GDM1 (cell line): ENCODE measurements at places on chromosomes 1 and 21.
A peak's percentile ranks its signal among the peaks of the same experiment; 100 is the strongest.

- no peak for DNase-seq
Observed at GRCh38 chr1:185663771-185664296, 70.4 kb upstream of the HMCN1 start.

- DNase-seq = no peak
Observed at GRCh38 chr21:43712268-43712942, 6.5 kb upstream of the PDXK start.

GRCh38 chr1:41696381-41696780 lies 211.9 kb upstream of the EDN2 start:
- no peak for DNase-seq

GRCh38 chr21:42669041-42669440 lies 15.6 kb downstream of the PDE9A start:
- no peak for DNase-seq

GRCh38 chr21:33355355-33355754 lies 30.6 kb downstream of the IFNAR1 start:
- no peak for DNase-seq

DNA sequence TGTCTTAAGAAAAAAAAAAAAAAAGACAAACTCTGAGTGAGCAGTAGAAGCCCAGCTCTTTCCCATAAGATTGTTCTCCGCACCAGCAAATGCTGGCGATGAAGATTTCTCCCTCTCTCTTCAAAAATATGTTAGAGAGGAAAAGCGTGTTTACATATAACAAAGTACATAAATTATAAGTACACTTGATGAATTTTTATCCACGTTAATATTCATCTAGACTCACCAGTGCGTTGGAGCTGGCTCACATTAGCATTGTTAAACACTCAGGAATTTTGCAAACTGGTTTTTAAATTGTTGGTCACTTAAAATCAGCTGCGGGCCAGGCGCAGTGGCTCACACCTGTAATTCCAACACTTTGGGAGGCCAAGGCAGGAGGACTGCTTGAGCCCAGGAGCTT lies 56.0 kb downstream of the RUNX3 start:
- DNase-seq = no peak

DNA sequence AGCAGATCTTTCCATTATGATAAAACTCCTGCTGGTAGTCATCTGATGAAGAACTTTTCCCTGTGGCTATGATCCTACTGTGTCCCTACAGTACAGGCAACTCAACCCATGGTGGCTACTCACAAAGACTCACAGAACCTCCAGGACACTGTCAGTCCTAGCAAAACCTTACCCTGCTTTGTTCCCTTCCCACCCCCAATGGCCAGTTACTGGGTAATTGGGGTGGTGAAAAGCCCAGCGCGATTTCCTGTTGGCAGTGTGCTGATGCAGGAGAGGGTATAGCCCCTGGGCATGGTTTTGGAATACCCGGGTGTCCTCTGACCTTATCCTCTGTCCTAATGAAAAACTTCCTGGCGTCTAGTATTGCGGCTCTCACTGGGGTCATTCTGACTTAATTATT lies 533 bp upstream of the RGL1 start:
- no peak for DNase-seq

GRCh38 chr1:84834419-84835064 lies 58.5 kb downstream of the LPAR3 start:
- no peak for DNase-seq

DNA sequence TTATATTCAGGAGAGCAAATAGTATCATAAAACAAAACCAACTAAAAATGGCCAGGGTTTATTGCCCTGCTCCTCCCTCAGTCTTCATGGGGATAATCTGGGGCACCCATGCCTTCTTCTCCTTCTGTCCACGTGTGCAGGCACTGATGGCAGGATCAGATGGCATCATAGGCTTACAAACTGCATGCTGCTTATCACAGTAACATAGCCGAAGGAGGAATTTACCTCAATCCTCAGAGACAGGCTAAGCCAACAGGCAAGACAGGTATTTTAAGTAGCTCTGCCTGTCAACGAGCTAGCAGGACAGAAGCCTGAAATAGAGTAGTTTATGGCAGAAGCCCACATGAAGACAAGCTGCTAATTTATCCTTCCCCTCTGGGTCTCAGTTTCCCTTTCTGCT lies 9.4 kb downstream of the LAMB3 start:
- no peak for DNase-seq

- no peak for DNase-seq
Observed at GRCh38 chr1:10958614-10959013, 53.8 kb upstream of the TARDBP start.

DNA sequence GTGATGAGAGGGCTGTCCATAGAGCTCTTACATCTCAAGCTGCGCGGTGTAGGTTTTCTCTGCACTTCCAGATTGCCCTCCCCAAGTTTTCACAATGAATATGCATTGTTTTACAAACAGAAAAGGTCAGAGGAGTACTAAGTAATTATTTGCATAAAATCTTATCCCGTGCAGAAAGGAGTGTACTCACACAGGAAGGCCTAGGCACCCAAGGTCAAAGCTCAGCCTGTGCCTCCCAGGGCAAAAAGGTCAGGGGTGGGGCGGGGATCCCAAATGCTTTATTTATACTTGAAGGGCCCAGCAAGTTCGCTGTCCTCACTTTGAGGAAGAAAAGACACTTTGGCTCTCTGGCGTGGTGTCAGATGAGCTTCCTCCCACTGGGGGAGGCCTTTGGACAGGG lies 10.3 kb upstream of the KCNE1 start:
- DNase-seq = no peak

DNA sequence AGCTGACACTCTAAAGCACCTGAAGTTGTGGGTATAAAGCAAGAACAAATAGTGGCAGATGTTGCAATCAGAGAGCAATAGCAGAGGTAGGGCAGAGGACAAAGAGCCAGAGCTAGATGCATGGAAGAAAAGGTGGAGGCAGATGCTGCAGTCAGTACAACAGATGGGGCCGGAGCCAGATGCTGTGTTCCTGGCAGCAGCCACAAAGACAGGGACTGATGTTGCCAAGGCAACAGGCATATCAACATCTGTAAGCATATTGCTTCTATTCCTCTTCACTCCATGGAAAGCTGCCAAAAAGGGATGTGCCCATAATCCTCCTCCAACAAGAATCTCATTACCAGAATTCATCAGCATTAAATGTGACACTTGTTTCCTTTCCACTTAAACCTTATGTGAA lies 108.0 kb downstream of the TNNI3K start:
- DNase-seq = no peak

DNA sequence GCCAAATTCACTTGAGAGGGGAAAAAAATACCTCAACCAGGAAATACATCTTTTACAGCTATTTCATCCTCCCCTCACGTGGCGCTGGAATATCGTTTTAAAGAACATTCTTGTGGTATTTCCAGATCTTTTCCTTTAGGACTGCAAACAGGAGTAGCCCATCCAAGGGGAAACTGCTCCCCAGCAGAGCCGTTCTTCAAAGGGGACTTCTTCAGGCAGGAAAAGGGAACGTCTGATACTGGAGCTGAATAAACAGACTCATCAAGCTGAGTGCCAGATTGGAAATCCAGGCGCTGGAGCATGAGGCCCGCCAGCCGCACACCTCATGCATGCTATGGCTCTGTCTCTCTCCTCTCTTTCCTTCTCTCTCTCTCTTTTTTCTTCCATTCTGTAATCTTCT lies 34.0 kb upstream of the PROX1 start:
- no peak for DNase-seq

DNA sequence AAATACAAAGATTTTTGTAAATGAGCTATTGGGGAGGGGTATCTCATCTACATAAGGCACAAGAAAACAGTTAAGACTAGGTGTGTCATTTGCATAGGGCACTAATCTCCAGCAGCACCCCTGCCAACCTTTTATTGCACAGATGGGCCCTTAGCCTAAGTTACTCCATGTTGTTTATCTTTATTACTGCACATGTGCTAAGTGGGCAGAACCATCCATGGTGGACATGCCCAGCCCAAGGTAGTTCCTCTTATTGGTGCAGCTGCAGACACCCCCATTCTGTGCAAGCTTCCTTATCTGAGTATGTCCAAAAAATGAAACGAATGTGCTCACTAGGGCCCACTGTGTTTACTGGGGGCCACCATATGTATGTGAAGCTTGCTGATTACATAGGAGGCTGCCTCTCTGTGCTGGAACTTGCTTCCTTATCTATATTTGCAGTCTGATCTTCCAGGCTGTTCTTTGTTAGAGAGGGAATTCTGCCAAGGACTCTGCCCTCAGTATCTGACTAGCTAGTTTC lies 77.3 kb upstream of the NEK7 start:
- DNase-seq = no peak

- no peak for DNase-seq
Observed at GRCh38 chr1:151714820-151715725, 1.5 kb downstream of the CELF3 start.

GRCh38 chr1:204788470-204788869 lies 82.2 kb upstream of the NFASC start:
- DNase-seq = no peak

DNA sequence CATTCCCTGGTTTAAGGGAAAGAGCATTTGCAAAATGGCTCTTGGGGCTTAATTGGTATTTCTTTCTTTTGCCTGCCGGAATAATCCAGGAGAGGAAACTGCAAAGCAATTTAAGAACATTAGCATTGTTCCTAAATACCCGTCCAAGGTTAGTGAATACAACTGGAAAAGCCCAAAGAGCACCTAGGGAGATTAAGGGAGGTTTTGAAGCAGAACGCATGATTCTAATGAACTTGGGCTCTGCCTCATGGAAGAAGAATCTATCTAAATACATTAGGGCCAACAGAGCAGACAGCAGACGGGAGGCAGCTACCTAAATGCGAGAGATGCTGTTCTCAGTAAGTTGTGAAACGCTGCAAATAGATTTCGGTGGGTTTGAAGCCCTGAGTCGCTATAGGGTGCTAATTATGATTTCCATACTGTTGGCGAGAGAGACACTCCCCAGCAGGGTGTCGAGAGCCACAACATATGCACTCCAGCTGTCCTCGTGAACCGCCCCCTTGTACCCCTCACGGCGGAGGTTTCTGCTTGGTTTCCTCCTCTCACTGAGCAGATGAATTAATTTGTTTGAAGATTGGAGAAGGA lies 326.7 kb upstream of the CAMK1G start:
- no peak for DNase-seq

GRCh38 chr1:197783510-197783948 lies 8.2 kb upstream of the DENND1B start:
- DNase-seq = no peak

DNA sequence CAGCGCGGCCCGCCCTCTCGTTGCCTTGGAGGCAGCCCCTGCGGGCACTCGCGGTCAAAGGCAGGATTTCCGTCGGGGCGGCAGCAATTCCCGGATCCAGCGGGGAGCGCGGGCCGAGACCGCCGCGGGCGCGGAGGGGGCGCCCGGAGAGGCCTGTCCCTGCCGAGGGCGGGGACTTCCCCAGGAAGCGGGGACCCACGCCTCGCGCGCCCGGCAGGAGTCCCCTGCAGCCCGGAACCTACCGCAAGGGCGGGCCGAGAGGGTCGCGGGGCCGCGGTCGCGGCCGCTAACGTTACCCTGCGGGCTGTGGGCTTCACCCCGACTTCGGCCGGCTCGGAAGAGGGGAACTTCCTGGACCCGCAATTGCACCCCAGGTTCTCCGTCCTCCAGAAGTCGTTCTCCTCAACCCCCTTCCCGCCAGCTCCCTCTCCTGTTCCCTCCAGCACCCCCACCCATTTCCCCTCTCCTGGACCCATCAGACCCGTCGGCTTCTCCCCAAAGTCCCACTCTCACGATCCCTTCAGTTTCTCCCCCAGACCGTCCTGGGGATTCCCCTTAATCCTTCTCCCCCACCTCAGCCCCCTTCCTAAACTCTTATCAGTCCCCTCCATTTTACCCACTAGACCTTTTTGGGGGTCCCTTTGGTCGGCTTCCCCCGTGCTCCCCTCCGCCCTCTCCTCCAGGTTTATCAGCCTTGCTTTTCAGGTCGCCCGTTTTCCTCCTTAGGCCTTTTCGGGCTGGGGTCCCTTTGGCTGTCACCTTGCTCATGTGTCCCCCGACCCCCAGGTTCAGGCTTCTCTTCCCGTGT lies 604 bp downstream of the FGR start:
- DNase-seq = peak; percentile 82
